ENCODE measurements at places on chromosomes 2 and 18.

GRCh38 chr2:9207641-9208311 is 1.2 kb downstream of the ASAP2 start:
- DNase-seq = no peak

DNA sequence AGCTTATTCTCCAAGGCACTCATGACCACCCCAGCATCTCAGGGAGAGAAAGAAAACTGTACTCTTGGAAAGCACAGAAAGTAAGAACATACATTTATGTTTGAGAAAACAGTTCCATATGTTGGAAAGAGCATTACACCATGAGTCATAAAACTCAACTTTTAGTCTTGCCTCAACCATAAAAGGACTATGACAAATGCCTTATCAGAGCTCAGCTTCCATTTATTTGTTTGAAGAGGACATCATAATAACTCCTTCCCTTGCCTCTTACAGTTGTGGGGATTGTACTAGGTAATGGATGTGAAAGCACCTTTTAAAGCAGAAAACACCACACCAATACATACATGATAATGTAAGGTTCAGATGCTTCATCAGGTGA is 370.8 kb downstream of the LNPK start:
- DNase-seq = no peak

GRCh38 chr2:211114826-211115455 is 558.5 kb downstream of the CPS1 start:
- no peak for DNase-seq

GRCh38 chr2:128162266-128162665 is 71.3 kb downstream of the UGGT1 start:
- no peak for DNase-seq

- no peak for DNase-seq
These were observed 84.7 kb upstream of the STON1 start for GRCh38 chr2:48445091-48445725.

GRCh38 chr2:41930807-41931566 is 116.8 kb upstream of the PKDCC start:
- DNase-seq = no peak

GRCh38 chr2:26521054-26521912 is 43.4 kb upstream of the OTOF start:
- DNase-seq = no peak

All from activated CD4-positive, CD25-positive, alpha-beta regulatory T cell (primary cell).